ENCODE measurements at places on chromosomes 2 and 18.

- no peak for DNase-seq
Measured at GRCh38 chr18:65811307-65811706, 60.5 kb downstream of the CDH7 start.

DNA sequence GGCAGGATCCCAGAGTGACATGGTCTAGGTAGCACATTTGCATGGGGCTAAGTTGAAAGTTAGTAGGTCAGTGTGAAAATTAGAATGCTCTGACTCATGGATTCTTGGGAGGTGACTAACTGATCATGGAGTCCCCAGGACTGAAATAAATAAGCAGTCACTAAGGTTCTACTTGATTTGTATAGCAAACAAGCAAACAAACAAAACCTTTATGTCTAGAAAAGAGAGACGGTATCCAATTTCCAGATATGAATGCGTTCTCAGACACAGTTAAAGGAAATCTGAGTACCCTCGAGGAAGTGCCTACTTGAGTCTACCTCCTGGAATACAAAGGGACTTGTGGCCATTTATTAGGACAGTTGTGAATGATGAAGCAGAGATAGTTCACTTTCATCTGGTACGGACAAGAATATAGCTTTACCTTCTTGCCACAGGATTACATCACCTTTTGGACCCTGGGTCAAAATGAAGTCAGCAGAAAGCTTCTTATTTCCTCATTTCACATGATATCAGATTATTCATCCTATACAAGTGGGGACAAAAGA, 54.3 kb upstream of the AGPS start:
- DNase-seq, result no peak

DNA sequence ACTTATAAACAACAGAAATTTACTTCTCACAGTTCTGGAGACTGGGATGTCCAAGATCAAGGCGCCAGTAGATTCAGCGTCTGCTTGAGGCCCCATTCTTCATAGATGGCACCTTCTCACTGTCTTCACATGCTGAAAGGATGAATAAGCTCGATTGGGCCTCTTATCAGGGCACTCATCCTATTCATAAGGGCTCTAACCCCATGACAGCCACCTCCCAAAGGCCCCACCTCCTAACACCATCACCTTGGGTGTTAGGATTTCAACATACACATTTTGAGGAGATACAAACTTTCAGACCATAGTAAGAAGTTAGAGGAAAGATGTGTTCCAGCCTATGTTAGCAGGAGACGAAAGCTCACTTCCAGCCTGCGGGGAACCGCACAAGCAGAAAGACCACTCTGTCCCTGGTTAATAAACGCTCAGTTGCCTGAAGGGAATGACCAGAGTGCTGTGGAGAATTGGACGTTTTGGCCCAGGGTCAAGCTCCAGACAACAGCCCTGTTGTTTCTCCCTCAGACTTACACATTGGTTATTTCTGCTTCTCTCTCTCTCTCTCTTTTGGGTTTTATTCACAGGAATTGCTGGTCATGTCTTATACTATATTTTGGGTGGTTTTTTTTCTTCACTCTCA, 90.3 kb downstream of the MAPRE2 start:
- no peak for DNase-seq

- no peak for DNase-seq
Measured at GRCh38 chr18:63321291-63321690, 1.7 kb upstream of the BCL2 start.

- DNase-seq, result peak; percentile 77
Measured at GRCh38 chr2:218880102-218880858, at the start of gene WNT10A. Gene WNT10A (plus strand): TSS chr2:218880852. CDS start chr2:218880996, 144 bp downstream.

GRCh38 chr18:48975120-48975816, 24.5 kb upstream of the SMAD7 start:
- DNase-seq, result no peak

- DNase-seq, result no peak
Measured at GRCh38 chr2:43100883-43101662, 125.3 kb downstream of the ZFP36L2 start.

DNA sequence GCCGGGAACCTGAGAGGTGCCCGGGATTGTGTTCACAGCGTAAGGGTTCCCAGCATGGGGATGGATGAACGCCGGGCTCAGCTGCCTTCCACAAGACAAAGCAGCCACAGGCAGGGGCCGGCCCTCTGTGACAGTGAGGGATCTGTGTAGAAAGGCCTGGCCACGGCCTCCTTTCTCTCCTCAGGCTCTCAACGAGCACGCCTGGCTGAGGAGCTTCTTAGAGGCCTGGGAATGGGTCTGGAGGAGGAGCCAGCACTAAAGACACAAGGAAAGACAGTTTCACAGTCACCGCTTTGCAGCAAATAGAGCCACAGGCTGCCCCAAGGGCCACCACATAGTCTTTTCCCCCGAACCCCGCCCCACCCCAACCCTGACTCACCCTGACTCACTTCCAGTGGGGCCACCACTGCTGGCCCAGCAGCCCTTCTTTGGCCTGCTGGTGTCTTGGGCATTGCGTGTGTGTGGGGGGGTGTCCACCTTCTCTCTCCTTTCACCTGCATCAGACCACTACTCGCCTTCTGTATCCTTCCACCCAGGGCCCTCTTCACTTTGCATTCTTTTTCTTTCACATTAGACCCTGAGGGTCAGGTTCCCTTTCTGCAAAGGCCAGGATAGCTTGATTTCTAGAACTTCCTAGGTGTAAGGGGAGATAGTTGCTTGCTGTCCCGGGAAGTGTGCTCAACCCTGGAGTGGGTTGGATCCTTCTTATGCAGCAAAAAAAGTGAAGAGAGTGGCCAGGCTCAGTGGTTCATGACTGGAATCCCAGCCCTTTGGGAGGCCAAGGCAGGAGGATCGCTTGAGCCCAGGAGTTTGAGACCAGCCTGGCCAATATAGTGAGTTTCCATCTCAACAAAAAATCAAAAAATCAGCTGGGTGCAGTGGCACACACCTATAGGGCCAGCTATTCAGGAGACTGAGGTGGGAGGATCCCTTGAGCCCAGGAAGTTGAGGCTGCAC, 19.3 kb upstream of the HPCAL1 start:
- DNase-seq, result no peak

DNA sequence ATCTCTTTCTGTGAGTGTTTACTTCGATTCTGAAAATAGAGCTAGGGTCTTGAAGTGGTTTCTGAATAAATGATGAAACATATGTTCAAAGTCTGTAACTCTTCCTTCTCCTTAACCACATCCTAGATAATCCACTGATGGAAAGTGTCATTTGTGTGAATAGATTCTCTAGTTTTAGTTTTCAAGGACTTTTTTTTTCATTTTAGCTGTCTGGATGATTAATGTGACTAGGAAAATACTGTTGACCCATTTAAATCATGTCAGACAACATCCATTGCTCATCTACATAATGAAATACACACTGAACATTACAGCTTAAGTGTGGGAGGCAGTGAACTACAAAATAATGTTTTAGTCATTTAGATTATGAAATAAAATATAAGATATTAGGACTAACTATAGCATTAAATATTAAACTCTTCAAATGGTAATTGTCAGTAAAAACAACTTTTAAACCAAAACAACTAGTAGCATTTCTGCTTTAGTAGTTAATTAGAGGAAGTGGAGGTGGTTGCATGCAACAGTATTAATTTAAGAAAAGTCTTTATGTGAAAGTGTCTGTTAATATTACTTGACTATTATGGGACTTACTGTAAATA, 39.1 kb upstream of the DLX1 start:
- no peak for DNase-seq

DNA sequence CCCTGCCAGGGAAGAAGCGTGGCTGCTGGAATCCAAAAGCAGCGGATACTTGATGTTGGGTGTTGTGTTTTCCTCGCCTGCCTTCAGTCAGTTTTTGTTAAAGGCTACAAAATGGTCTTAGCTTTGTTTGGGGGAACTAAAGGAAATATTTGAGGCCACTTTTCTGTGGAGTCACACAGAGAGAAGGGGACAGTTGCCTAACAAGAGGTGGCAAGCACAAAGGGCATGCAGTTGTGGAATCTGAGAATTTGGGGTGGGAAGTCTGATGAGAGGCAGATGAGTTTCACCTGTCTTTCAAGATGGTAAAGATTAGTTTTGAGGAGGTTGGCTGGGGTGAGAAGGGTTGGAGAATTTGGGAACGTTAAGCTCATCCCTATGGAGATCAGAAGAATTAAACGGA, 2.9 kb downstream of the MALT1 start:
- DNase-seq, result no peak

- no peak for DNase-seq
Measured at GRCh38 chr2:44184106-44184505, 15.4 kb downstream of the PPM1B start.

- no peak for DNase-seq
Measured at GRCh38 chr2:207502577-207503198, 27.1 kb upstream of the CREB1 start.

- DNase-seq, result no peak
Measured at GRCh38 chr2:232875256-232876121, 5.4 kb downstream of the SNORC start.

DNA sequence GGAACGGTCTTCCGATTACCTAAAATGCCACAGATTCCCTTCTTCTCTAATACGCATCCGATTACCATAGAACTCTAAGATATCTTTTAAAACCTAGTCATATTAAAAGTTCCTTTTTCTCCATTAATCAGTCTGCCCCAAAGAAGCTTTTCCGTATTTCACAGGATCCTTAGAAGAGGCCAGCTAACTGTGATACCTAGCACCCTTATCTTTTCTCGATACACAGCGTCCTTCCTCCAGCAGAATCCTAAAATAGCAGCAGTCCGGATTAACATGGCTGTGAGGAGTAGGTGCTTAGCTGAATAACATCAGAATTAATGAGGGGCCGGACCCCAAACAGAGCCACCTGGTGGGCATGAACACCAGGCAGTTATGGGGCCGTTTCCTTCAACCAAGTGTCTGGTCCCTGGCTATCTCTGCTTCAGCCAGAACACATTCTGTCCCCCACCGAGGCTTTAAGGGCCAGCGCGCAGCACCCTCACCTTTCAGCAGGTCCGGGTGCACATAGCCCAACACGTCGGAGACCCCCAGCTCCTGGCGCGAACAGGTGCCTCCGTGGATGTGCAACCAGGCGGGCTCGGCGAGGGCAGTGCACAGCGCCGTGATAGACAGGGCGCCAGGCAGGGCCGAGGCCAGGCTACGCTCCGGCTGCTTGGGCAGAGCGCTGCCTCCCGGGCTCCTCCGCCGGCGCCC, 995 bp downstream of the TMEM127 start:
- no peak for DNase-seq

GRCh38 chr2:44543773-44544725, 182.3 kb downstream of the CAMKMT start:
- DNase-seq, result no peak

- DNase-seq, result no peak
Measured at GRCh38 chr2:2014251-2014771, 270.0 kb upstream of the PXDN start.

- DNase-seq, result no peak
Measured at GRCh38 chr2:102069311-102069974, 73.1 kb upstream of the IL1R1 start.

DNA sequence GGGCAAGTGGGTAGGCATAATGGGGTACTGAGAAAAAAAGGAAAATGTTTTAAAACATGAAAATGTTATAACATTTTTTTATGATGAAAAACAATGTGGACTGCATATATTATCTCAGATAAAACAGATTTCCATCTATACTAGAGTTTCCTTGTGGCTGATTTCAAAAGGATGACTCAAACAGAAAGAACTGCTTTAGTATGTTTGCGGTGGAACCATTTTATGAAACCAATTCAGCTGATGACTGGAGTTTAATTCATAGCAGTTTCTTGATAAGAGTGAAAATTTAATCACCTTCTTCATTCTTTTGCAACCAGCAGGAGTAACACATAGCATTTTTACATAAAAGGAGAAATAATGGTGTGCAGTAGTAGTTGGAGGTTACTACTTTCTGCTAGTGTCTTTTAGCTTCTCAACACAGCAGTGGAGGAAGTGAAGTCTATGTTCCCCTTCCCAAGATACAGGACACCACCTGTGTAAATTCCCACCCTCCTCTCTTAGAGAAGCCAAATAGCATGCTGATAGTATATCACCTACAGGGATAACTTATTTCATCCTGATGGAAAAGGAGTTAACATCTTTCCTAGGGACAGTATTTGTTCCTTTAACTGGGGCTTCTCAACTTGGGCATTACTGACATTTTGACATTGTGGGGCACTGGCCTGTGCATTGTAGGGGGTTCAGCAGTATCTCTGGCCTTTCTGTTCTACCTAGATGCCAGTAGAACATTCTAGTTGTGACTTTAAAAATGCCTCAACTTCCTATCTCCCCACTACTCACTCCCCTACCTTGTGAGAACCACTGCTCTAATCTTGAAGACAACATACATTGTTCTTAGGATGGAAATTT, 29.9 kb downstream of the PELI1 start:
- DNase-seq, result no peak

DNA sequence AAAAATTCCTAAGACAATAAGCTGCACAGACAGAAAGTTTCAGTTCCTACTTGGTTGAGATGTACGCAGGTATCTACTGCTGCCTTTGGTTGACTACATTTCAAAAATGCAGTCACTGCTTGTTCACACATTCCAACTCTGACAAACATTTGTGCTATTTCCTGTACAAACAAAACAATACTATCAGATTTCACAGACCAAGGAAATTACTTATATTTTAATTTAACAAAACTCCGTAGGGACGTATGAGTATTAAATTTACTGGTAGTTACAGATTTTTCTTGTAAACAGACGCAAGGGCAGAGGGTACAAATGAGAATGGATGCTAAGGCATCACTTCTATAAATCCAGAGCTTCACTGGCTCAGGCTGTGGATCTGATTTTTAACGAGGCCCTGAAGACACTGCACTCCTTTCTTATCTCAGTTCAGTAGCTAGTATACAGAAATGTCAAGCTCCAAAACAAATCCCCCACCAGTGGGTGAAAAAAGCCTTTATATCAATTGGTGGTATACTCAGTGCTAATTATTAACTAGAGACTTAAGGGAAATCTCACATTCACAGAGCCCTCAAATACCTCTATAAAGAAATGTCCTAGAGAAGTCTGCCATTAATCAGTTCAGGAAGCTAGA, 31.7 kb upstream of the TTC32 start:
- no peak for DNase-seq

DNA sequence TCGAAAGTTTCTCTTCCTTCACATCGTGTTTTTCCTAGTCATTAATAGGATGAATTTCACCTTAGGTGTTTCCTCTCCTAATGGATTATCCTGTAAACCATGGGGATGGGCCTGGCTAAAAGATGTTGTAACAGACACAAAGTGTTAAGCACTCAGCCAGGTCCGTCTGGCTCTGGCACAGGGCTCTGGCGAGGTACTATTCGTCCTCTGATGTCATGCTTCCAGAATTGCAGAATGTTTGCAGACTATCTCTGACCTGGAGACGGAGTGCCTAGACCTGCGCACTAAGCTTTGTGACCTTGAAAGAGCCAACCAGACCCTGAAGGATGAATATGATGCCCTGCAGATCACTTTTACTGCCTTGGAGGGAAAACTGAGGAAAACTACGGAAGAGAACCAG, 13.2 kb downstream of the ATG16L1 start:
- no peak for DNase-seq
